ENCODE measurements at places on chromosomes 1 and 21.

GRCh38 chr1:64080941-64081562 is 122.4 kb upstream of the UBE2U start:
- no peak for DNase-seq

- DNase-seq = no peak
Observed at GRCh38 chr1:214445199-214445598, 106.2 kb downstream of the PTPN14 start.

- DNase-seq = no peak
Observed at GRCh38 chr1:94022471-94023189, 98.3 kb downstream of the ABCA4 start.

GRCh38 chr1:178273707-178274410 is 180.0 kb downstream of the RASAL2 start:
- DNase-seq = no peak

DNA sequence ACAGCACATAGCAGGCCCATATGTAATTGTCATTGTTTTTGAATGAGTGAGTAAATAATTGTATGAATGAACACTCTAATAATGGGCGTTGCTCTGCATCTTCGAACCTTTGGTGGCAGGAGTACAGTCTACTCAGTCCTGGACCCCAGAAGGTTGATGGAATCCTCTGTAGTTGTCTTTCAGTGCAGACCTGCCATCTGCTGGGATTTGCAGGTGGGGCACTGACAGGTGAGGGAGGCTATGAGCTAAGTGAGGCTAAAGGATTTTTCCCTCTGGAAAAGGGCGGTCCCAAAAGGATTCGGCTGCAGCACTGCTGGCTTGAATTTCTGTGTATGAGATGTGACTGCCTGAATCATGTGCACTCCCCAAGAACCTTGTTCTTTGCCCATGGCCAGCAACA is 53.4 kb downstream of the PLXNA2 start:
- no peak for DNase-seq

DNA sequence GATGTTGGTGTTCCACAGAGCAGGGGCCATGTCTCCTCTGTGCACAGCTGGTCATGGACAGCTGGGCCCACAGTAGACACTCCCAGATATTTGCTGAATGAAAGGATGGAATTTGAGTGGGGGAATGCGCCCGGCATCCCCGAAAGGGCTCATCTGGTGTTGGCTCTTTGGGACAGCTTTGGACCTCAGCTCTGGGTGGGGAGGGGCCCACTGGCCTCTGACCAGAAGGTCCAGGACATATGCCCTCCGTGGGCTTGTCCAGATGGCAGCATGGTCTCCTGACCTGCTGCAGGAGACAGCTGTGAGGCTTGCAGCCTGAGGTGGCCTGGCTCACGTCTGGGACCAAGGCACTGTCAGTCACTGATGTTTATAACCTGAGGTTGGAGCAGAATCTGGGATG is 160.4 kb upstream of the AJAP1 start:
- DNase-seq = no peak

GRCh38 chr1:21922090-21923013 is 14.8 kb downstream of the HSPG2 start:
- DNase-seq = no peak

GRCh38 chr1:204032642-204033235 is 40.2 kb upstream of the SOX13 start:
- DNase-seq = no peak

DNA sequence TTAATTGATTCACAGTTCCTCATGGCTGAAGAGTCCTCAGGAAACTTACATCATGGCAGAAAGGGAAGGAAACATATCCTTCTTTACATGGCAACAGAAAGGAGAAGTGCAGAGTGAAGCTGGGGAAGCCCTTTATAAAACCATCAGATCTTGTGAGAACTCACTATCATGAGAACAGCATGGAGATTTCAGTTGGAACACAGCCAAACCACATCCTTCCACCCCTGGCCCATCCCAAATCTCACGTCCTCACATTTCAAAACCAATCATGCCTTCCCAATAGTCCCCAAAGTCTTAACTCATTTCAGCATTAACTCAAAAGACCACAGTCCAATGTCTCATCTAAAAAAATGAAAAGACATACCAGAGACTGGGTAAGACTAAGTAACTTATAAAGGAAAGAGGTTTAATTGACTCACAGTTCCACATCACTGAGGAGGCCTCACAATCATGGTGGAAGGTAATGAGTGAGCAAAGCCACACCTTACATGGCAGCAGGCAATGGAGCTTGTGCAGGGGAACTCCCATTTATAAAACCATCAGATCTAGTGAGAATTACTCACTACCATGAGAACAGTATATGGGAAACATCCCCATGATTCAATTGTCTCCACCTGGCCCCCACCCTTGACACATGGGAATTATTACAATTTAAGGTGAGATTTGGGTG is 105.2 kb downstream of the MRPL39 start:
- no peak for DNase-seq

DNA sequence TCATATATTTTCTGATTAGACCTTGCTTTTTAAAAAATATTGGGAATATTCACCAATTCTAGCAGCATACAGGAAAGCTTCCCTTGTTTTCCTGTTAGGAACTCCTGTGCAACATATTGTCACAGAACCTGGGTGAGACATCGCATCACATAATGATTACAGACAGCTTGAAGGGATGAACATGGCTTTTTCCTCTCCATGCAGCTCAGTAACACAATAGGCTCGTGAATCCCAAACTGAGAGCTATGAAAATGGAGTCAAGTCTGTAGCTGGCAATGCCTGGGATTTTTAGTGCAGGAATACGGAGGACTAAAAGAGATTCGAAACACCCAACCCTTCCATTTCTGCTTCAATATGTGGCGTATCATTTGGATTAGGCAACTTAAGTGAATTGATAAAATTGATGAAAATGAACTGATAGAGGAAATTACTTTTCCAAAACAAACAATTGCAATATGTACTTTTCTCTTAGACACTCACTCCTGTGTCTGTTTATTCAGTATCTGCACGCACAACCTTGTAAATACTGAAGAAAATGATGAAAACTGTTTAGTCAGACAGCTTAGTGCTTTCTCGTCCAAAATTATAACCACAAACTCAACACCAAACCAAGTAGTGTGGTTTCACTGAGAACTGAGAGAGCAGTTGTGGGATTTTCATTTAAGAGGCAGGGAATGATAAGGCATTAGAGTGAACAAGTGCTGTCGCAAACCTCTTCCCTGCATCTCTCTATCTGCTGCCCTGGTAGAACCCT is 250.4 kb downstream of the PTBP2 start:
- DNase-seq = no peak
